Hepatocyte (in vitro differentiated cells): ENCODE measurements at places on chromosomes 5 and 9.

DNA sequence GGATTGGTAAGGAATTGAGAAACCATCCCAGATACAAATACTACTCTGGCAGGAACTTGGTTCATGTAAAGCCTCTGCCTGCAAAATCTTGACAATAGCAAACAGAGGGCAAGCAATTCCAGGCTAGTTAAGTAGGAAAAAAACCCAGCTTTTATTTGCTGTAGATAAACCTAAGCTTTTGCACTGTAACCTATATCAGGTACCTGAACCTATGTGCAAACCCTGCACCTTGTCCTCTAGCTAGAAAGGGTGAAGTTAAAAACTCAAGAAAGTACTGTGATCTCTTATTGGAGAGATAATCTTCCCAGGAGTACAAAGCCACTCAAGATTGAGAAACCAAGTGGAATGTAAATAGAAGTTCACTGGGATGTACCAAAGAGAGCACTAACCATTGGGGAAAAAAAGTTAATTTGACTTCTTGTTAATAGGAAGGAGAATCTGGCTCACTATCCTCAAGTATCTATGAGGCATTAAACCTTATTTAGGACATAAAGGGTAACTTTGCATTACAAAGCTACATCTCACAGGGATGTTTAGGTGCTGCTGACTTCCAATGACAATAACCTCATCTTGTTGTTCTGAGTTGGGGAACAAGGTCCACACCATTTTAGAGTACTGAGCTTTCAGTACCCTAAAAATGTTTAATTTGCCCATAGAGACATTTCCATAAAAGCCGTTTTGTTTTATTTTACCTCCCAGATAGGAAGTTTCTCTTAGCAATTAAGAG lies 73.8 kb upstream of the PCA3 start:
- DNase-seq, result no peak

- DNase-seq, result no peak
These were observed 546.1 kb downstream of the ZNF608 start for GRCh38 chr5:124200381-124200780.

DNA sequence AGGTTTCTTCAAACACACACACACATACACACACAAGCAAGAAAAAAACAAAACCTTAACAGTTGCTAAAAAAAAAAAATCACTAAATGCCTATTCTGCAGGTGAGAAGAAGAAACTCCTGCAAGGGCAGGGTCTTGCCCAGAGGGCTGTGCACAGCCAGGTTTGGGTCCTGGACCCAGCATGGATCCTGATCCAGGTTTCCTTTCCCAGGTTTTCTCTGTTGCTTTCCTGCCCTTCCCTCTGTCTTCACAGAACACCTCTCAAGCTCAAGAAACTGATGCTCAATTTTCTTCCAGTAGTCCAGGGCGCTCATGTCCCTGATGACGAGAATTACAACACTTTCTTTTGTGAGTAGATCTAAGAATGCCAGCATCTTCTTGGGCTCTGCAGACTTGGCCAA lies 136.6 kb downstream of the PAX5 start:
- DNase-seq, result no peak

GRCh38 chr5:171415115-171415730 lies 4.2 kb upstream of the FGF18 start:
- no peak for DNase-seq

DNA sequence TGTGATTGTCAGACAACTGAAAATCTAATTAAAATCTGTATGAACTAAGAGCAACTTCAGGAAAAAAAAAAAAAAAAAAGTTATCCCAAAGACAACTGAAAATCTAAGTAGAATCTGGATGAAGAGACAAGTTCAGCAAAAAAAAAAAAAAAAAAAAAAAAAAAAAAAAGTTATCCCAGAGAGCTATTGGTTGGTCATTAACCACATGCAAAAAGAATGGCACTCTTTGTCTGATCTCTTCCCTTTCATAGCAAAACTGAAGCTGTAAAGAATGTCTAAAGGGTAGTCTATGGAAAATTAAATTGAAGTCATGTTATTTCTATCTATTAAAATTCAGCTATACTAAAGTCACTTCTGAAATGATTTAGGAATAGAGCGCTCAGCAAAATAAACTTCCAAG lies 32.9 kb downstream of the STRBP start:
- DNase-seq, result no peak

GRCh38 chr9:91186632-91187108 lies 175.0 kb downstream of the AUH start:
- no peak for DNase-seq

- DNase-seq, result peak; percentile 13
These were observed 73.5 kb downstream of the SLF1 start for GRCh38 chr5:94691949-94692348.
